ENCODE measurements at places on chromosomes 1 and 21.
A peak's percentile ranks its signal among the peaks of the same experiment; 100 is the strongest.

DNA sequence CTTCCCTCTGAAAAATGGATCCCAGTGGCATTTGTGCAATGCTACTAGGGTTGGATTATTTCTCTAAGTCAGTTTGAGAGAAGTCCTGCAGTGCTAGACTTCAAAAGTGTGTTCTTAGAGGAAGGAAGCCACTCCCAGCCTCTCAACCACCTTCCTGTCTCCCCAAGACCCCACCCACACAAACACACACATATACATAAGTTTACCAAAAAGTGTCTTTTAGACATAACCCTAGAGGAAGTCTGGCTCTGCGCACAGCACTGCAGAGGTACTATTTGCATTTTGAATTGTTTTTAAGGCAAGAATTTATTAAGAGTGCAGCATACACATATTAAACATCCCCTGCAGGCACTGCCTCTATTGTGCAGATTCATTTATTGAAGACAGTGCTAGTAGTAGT, 127.3 kb downstream of the HHIPL2 start:
- DNase-seq, result no peak

GRCh38 chr1:15508700-15509487, 15.1 kb downstream of the CASP9 start:
- no peak for DNase-seq

GRCh38 chr1:46616277-46617107, at the start of gene MOB3C:
Gene MOB3C (minus strand): TSS chr1:46616811. CDS start chr1:46613321, 3,490 bp downstream.
- DNase-seq, result peak; percentile 59

- DNase-seq, result no peak
These were observed 36.3 kb downstream of the ERICH3 start for GRCh38 chr1:74637296-74637695.

- no peak for DNase-seq
These were observed 50.7 kb downstream of the ALG14 start for GRCh38 chr1:95021805-95022643.

Data from T-helper 22 cell (primary cell).